ENCODE measurements at places on chromosomes 16 and 17.

- DNase-seq, result no peak
Observed at GRCh38 chr17:5631958-5632590, 47.8 kb upstream of the NLRP1 start.

DNA sequence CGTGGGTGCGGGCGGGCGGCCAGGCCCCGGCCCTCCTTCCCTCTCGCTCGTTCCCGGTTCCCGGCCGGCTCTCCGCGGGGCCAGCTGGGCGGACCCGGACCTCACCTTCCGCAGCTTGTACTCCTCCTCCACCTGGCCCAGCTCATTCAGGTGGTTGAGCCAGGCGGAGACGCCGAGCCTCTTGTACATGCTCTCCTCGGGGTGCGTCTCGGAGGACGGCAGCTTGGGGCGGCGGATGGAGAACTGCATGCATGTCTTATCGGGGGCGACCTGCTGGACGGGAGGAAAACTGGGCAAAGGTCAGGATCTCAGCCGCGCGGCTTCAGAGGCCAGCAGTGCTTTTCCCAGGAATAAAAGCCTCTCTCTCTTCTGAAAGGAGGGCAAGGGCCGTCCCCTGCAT is 85.4 kb downstream of the TBC1D16 start:
- no peak for DNase-seq

DNA sequence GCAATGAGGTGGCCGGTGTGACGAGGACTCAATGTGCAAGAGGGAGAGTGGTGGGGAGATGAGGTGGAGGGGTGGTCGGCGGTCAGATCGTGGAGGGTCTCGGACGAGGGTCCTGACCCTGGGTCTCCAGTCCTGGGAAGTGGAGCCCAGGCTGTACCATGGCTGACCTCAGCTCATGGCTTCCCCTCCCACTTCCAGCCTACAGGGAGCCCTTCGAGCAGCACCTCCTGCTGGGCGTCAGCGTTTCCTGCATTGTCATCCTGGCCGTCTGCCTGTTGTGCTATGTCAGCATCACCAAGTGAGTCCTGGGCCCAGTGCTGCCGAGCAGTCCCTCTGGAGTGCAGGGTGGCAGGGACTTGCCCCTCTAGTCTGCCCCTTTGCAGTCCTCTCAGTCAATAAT is 41.8 kb downstream of the IL4R start:
- DNase-seq, result peak; percentile 52

- peak; percentile 85 for DNase-seq
Observed at GRCh38 chr16:67917852-67918236, 13.8 kb downstream of the CTRL start.

GRCh38 chr17:47810901-47811635 is 10.5 kb downstream of the OSBPL7 start:
- DNase-seq, result no peak

DNA sequence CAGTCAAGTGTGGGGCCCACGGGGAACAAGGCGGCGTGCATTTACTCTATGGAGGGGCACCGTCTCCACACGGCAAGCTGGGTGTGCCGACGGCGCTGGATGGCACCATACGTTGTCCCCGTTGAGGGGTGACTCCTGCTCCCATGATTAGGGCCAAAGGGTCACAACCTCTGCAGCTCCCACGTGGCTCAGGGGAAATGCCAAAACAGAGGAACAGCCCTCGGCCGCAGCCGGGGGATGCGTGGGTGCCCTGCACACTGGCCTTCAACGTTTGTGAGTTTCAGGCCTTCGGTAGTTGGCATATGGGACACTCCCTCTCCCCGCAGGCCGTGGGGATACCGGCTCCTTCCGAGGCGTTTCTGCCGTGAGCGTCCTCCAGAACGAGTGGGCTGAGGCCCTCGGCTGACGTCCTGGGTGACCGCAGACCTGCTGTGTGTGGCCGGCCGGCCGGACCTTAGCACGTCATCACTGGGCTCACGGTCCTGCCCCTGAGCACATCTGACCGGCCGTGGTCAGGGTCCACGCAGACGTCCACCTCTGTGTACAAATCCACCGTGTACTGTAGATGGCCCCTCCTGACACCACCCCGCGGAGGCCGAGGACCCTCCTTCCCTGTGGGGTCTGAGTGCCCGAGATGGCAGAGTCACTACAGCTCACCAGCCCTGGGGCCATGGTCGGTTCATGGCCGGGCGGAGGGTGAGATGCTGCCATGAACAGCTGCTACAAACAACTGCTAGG is 4.8 kb upstream of the METRNL start:
- DNase-seq, result no peak

DNA sequence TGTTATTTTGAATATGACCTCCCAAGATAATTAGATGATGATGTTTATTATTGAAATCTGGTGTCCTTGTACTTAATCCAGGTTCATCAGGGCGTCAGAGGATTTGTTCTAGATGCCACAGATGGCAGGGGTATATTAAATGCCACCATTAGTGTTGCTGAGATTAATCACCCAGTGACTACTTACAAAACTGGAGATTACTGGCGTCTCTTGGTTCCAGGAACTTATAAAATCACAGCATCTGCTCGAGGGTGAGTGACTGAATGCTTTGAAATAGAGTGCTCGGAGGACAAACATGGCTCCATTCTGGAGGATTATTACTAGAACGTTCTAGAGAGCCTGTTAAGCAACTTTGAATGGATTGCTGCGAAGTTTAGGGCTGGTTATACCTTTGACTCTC is 33.5 kb upstream of the GOSR1 start:
- DNase-seq, result no peak

GRCh38 chr16:78628461-78629045 is 529.1 kb downstream of the WWOX start:
- DNase-seq, result no peak

DNA sequence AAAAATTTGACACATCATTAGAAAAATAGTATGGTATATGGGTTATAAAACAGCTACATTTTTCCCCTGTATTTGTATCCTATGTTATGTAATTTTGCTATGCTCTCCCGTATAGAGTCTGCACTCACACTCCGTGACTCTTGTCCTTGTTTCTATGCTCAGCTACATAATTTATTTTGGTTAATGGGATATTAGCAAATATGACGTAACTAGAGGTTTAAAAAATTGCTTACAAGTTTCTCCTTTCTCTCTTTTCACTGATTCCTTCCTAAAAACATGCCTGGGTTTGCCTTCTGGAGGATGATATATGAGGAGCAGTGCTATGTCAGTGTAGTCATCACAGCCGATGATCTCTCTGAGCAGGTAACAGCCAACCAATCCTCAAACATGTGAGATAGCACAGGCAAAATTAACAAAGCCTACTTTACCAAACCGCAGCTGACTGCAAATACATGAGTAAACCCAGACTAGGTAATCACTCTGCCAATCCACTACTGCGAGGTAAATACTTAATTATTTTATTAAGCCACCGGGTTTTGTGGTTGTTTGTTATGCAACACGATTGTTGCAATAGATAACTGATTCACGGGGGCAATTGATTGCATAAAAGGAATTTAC is 126.9 kb downstream of the KIF2B start:
- DNase-seq, result no peak

- peak; percentile 19 for DNase-seq
Observed at GRCh38 chr16:85940214-85940613, 41.3 kb downstream of the IRF8 start.

- DNase-seq, result no peak
Observed at GRCh38 chr16:54320697-54321340, 34.2 kb upstream of the IRX3 start.

GRCh38 chr17:65564793-65565192 is 3.3 kb upstream of the AXIN2 start:
- no peak for DNase-seq

DNA sequence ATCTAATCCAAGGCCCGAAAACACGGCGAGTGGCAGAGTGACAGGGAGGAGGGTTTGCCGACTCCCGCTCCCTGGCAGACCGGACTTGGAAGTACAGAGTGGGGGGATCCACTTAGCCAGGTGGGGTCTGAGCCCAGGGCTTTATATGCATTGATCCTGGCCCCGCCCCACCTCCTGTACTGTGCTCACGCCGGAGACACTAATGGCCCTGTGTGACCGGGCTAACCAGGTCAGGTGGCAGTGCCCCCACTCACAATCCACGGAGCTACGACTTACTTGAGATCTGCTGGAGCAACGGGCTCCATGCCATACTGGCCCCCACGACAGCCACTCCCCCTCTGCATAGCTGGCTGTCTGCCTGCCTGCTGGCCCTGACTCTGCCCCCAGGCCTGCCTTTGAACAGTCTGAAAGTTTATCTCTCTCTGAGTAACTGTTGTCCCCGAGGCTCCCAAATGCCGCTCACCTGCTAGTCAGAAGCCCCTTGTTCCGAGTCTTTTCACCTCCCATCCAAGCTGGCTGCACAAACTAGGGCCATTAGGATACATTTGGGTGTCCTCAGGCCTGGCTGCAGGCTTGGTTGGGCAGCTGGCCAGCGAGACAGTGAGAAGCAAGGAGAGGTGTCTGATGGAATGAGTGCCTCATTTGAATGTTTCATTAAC is 28.0 kb downstream of the CACNA1G start:
- no peak for DNase-seq

DNA sequence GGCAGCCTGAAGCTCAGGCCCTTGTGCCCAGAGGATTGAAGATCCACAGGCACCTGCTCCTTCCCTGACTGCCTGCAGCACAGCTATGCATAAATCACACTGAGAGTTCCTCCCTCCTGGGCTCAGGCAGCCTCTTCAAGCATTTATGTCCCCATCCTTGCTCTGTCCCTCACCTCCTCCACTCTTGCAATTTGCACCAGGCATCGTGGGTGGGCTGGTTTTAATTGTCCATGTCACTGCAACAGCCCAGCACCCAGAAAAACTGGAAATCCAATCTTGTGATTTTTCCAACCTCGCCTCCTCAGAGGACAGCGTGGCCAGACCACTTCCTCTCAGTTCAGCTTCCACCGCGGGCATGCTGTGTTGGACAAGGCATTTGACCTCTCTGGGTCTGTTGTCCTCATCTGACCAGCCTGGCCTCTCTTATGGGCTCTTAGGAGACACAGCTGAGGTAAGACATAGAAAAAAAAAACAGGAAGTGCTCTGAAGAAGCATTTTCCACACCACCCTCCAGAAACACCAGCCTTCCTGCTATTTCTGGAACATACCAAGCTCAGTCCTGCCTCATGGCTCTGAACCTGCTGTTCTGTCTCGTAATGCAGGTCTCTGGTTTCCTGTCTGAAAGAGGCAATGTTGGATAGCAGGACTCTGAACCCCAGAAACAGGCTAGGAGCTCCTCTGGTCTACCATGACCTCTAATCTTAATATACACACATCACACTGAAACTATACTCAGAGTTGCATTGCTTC is 8.3 kb downstream of the TMEM114 start:
- DNase-seq, result no peak

DNA sequence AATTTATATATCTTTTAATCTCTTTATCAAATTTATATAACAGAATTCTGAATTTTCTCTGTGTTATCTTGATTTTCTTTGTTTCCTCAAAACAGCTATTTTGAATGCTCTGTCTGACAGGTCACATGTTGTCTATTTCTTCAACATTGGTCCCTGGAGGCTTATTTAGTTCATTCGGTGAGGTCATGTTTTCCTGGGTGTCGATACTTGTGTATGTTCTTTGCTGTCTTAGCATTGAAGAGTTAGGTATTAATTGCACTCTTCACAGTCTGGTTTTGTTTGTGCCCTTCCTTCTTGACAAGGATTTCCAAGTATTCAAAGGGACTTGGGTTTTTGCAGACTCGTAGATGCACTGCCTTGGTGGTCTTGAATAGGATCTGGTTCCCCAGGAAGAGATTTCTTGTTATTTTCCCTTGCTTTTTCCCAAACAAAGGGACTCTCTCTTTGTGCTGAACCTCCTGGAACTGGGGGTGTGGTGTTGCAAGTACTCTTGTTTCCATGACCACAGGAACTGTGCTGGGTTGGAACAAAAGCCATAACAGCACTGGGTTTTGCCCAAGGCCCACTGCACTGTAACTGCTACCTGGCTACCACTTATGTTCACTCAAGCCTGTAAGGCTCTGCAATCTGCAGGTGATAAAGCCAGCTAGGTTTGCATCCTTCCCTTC is 1483.0 kb downstream of the CDH8 start:
- no peak for DNase-seq

DNA sequence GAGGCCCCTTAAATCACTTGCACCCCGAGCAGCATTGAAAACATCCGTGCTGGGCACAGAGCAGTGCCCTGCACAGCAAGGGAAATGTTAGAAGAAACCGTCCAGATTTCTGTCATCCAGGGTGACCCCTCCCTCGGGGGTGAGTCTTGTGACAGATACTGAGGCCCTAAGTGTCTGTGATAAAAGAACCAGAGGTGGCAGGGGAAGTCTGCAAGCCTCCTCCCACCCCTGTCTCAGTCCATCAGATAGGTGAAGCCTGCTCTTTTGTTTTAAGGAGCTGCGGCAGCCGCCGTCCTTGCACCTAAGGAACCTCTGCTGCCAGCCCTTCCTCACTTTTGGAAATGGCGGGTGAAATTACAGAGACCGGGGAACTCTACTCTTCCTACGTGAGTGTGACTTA is 845 bp upstream of the NAT9 start:
- DNase-seq, result no peak

- peak; percentile 14 for DNase-seq
Observed at GRCh38 chr17:80504686-80505413, 28.4 kb upstream of the NPTX1 start.

- DNase-seq, result peak; percentile 46
Observed at GRCh38 chr16:67015313-67015731, 13.6 kb upstream of the CBFB start.

DNA sequence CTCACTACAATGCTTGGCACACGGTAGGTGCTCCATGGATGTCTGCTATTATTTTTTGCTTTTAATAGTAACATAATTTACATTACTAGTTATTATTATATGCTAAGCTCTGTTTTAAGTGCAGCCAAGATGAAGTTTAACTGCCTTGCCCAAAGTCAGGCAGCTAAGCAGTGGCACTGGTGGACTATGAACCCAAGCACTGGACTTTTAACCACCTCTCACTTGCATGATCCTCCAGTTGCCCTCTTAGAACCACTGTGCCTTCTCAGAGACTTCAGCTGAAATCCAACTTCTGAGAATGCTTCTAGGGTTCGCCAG is 1.5 kb upstream of the ZNF207 start:
- no peak for DNase-seq

DNA sequence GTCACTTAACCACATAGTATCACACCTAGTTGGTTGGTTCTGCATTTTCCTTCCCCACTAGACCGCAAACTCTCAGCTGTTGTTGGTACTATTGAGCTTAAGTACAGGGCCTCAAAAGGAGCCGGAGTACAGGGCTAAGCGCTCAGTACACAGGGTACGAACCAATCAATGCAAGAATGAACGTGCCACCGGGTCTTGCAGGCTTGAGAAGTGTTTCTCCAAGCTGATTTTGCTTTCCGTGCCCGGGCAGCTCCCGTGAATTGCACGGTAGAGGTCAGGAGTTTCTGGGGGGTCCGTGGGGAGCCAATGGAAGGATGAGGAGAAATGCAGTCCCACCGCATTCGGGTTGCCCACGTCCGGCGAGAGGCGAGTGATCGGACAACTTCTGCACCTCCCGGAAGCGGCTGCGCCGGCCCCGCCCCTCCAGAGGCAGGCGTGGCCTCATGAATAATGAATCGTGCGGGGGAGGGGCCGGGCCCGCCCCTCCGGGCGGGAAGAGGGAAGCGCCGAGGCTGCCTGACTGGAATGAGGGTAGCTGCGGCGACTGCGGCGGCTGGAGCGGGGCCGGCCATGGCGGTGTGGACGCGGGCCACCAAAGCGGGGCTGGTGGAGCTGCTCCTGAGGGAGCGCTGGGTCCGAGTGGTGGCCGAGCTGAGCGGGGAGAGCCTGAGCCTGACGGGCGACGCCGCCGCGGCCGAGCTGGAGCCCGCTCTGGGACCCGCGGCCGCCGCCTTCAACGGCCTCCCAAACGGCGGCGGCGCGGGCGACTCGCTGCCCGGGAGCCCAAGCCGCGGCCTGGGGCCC is at the start of gene SNTB2:
TSS of gene SNTB2 (plus strand) at position 523 of the 804 bp plus-strand sequence. CDS start at position 526, 3 bp downstream.
- DNase-seq, result peak; percentile 96

- peak; percentile 42 for DNase-seq
Observed at GRCh38 chr17:78925662-78926555, 722 bp upstream of the TIMP2 start.
